NCI-H748 treated with DMSO at 0.1 percent for 48 hours (cell line): ENCODE measurements at places on chromosomes 11 and 22.
A peak's percentile ranks its signal among the peaks of the same experiment; 100 is the strongest.

GRCh38 chr22:47030881-47031627 is 268.6 kb downstream of the TBC1D22A start:
- DNase-seq = no peak

DNA sequence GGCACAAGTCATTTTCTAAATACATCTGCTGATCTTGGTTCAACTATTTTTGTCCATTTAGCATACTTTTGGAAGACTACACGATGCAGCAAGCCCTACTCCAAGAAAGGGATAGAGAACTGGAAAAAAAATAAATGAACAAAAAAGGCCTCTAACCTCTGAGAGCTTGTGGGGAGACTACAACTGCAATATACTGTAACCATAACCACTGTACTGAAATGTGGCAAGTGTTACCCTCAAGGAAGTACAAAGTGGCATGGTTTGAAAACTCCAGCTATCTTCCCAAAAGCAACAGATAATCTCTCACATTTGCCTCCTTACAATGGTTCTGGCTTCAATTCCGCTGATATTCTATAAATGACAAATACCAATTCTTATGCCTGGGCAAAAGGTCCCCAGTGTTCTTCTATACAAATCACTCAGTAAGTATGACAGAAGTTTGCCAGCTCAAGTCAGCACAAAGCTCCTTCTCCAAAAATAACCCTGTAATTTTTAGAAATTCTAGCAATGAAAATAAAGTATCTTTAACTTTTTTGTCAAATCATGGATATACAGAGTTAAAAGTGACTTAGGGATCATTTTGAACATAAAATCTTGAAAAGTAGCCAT is 22.9 kb downstream of the AMBRA1 start:
- DNase-seq = no peak

- no peak for DNase-seq
These were observed 40.5 kb upstream of the STK33 start for GRCh38 chr11:8634498-8634897.

DNA sequence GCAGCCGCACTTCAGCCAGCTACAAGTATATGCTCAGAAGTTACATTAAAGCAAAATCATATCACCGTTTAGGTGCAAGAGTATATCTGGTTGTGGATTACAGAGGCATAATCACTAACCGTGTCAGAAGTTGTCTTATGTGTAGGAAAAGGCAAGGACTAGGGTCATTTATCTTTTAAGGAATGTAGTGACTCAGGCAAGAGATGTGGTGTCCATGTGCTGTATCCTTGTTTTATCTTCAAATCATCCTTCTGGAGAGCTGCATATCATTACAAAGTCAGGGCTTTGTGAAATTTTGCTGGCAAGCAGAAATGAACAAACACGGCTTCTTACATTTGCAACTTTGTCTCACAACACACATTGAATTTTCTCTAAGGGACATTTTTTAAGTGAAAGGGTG is 12.7 kb upstream of the CHORDC1 start:
- DNase-seq = no peak

DNA sequence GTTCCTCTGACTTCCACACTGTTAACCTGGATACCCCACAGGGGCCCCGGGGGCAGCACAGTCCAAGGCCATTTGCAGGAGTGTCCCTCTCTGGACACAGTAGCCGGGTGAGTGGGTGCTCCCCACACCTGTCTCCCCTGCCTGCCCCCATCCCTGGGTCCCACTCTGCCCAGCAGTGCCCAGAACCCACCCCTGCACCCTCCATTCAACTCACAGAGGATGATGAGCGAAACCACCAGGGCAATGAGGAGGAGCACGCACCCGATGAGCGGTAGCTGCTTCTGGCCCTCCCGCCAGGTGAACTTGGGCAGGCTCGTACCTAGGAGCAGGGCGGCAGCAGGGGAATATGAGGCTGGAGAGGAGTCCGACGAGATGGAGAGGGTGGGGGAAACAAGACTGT is 12.2 kb downstream of the TMPRSS13 start:
- no peak for DNase-seq

GRCh38 chr11:15707971-15708370 is 593.2 kb downstream of the INSC start:
- no peak for DNase-seq

DNA sequence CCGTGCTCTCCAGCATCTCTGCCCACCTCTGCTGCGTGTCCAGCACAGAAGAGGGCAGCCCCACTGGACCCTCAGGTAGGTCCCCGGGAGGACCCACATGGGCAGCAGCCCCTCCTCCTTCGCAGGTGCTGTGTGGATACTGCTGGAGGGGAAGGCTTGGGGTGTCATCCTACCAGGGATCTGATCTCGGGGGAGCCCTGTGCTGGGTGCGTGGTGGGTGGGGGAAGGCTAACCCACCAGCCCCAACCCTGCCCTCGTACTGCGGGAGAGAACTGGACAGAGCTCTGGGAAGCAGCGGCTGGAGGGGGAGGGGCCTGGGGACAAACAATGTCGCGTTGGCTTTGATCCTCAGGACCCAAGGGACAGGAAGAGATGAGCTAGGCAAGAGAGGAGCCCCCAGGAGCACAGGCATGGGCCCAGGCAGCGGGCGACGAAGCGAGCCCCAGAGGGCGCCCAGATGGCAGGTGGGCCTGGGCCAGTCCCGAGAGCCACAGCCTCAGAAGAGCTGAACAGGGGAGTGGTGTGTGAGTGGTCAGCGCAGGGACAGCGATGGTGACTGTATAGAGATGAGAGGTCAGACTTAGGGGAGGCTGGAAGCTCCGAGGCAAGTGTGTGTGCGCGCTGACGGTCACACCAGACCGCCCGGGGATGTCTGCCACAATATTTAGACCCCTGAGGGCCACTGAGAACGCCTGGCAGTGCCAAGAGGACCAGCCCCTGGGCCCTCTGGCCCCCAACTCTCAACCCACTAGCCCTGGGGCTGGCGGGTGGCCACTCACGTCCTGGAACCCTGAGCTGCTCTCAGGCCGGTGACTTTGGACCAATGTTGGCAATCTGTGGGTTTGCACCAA is 1.4 kb upstream of the PIM3 start:
- no peak for DNase-seq

DNA sequence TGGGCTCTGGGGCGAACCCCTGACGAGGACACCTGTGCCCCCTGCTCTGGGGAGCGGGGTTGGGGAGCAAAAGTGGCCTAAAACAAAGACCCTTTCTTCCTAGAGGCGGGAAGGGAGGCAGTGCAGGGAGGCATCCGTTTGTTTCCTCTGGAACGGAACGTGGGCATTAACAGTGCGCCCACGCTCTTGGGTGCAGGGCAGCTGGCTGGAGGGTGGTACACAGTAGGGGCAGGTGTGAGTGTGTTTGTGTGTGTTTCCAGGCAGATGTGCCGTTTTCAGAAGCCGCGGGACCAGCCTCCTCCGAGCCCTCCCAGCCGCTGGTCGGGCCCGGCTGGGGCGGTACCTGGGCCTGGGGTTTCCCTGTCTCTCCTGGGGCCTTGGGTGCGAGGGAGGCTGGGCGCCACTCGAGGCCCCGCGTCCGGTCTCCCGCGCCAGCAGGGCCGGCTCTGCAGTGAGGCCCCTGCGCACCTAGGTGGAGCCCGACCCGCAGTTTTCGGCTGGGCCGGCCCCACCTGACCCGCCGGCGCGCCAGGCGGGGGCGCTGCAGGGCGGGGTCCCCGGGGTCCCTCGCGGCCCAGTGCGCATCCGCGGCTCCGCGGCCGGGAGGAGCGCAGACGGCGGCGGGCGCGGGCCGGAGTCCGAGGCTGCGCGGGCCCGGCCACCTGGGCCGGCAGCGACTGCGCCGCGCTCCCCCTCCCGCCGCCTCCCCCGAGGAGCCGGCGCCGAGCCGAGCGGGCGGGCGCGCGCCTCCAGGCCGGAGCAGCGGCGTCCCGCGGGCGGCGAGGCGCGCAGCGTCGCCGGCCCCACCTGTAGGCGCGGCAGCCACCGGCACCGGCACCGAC is 1252.7 kb downstream of the BRD1 start:
- DNase-seq = peak; percentile 59

- no peak for DNase-seq
These were observed 106.0 kb downstream of the TRIM29 start for GRCh38 chr11:120031612-120032600.

DNA sequence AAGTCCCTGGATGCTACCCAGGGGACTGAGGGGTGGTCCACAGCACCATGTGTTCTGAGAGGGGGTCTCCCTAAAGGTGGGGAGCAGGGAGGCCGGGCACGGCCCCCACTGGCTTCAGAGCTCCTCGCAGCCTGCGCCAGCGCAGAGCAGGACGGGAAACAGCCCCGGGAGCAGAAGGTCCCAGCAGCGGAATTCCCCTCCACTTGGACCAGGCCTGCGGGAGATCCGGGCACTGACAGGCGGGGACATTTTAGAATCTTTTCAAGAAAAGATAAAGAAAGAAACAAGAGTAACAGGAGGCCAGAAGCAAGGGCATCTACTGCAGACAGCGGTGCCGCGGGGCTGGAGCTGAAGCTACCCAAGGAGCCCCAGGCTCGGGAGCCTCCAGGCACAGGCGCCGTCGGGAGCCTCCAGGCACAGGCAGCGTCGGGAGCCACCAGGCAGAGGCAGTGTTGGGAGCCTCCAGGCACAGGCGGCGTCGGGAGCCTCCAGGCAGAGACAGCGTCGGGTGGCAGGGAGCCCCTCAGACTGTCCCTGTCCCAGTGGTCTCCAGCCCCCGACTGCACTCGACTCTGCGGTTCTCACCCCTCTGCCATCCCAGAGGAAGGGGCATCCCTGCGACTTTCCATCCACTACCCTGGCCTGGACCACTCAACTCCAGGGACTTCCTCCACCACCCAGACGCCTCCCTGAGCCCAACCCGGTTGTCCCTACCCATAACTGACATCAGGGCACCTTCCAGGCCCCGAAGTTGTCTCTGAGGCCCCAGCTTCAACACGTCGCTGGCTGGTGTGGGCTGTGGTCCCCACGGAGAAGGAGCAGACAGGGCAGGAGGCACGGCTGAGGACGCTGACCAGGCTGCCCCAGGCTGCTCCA is 211.1 kb downstream of the BRD1 start:
- no peak for DNase-seq

DNA sequence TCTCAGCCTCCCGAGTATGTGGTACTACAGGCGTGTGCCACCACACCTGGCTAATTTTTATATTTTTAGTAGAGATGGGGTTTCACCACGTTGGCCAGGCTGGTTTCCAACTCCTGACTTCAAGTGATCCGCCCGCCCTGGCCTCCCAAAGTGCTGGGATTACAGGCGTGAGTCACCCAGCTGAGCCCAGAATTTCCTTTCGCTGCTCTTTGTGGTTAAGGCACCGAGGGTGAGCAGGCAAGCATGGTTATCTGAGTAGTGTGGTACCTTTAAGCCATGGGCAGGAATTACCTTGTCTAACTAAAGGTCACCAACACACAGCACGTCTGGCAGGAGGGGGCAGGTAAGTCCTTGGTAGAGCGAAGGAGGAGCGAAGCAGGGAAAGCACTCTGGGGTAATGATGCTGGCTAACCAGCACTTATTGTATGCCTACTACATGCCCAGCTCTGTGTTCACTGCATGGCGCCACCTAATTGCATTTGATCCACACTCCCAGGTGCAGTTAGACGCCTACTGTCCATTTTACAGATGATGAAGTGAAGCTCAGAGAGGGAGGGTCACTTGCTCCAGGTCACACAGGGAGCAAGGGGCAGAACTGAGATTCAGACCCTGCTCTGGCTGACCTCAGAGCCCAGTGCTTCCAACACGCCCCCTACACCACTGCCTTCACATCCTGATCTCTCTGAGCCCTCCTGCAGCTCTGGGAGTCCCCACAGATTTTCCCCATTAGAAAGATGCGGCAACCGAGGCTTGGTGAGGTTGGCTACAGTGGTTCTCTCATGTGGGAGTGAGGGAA is 45.7 kb downstream of the TRIOBP start:
- DNase-seq = no peak

- DNase-seq = no peak
These were observed 10.5 kb downstream of the GRK2 start for GRCh38 chr11:67276781-67277230.

- DNase-seq = no peak
These were observed 471 bp downstream of the ARVCF start for GRCh38 chr22:20015971-20016733.

DNA sequence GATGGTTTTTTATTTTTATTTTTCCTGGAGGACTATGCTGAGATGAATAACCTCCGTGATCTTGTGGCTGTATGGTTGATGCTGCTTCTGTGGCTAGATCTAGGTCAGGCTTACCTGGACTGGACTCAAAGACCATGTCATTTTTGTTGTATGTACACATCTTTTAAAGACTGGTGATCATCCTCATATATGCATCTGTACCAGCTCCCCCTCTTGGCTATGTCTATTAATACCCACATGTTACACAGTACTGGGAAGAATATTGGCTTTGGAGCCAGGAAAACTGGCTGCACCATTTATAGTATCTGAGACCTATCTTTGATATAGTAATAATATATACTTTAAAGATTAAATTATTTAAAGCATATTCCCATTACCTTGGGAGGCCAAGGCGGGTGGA is 18.4 kb upstream of the PITPNB start:
- DNase-seq = no peak

- DNase-seq = no peak
These were observed 25.0 kb downstream of the SHISAL1 start for GRCh38 chr22:44287741-44288140.

- DNase-seq = no peak
These were observed 229.6 kb downstream of the SWAP70 start for GRCh38 chr11:9893474-9893873.

DNA sequence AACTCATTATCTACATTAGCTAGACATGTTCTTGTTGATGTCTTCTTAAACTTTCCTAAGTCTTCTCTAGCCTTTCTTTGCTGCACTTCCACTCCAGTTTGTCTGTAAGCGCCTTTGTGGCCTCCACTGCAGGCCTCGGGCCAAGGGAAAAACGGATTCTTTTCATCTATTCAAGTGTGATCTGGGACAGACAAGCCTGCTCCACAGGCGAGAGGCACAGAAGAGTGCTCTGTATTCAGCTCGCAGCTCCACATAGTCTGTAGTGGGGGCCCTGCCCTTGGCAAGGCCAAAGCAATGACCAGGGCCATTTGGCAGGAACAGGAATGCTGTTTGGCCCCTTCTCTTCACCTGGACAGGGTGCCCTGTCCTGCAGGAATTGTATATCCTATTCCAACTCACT is 84.1 kb upstream of the BARX2 start:
- no peak for DNase-seq

- no peak for DNase-seq
These were observed 8.5 kb downstream of the RAB30 start for GRCh38 chr11:83063073-83063754.

- no peak for DNase-seq
These were observed 125.0 kb downstream of the KCNQ1 start for GRCh38 chr11:2569731-2570210.

DNA sequence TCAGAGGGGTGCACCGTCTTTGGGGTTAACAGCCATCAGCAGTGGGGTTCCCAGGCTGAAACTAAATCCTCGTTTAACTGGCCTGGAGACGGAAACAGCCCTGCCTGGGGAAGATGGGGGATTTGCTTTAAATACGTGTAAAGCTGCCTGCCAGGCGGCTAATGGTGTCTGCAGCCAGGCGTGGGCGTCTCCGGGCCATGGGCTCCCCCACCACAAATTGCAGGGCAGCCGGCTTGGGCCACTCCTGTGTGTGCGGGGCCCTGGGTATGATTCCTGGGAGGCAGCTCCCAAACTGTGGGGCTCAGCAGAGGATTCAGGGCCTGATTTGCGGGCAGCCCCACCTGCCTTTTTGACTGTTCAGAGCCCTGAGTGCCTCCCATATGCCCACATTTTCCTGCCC is 110.5 kb downstream of the KCNQ1 start:
- DNase-seq = no peak

- no peak for DNase-seq
These were observed 32.5 kb downstream of the MRGPRX2 start for GRCh38 chr11:19027829-19028595.
